ENCODE measurements at places on chromosomes 1 and 21.

- DNase-seq = peak; percentile 53
Observed at GRCh38 chr1:8423269-8423691, 105.4 kb downstream of the SLC45A1 start.

DNA sequence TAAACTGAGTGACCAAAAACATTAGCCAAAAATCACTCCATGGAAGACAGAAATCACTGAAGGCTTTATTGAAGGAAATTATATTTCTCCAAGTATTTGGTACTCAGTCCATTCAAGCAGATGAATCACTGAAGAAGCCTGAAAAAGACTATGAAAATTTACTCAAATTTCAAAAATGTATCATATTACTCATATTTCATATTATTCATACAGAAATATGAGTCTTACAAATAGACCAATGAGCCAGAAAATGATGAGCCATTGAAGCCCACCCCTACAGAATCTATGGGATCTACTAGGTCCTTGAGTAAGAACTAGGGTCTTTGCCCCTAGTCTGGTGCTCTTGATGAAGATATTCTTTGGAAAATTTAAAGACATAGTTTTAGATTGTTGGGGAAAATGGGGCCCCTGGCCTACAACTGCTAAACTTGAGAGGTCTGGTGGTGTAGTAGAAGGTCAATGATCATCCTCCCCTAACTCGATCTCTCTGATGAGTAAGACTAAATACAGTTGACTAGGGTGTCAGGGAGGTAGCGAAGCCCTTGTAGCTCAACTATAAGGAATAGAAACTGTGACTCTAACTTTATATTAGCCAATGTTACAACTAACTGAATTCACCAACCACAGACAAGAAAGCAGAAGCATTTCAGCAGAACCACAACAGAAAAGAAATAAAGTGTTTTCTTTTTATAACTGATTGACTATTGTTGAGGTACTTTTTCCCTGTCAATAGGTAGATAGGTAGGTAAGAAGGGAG, 81.0 kb downstream of the NOTCH2 start:
- DNase-seq = peak; percentile 24

GRCh38 chr1:18927654-18928272, 25.4 kb upstream of the ALDH4A1 start:
- peak; percentile 79 for DNase-seq

GRCh38 chr1:78095593-78095992, 49.8 kb downstream of the GIPC2 start:
- DNase-seq = no peak

DNA sequence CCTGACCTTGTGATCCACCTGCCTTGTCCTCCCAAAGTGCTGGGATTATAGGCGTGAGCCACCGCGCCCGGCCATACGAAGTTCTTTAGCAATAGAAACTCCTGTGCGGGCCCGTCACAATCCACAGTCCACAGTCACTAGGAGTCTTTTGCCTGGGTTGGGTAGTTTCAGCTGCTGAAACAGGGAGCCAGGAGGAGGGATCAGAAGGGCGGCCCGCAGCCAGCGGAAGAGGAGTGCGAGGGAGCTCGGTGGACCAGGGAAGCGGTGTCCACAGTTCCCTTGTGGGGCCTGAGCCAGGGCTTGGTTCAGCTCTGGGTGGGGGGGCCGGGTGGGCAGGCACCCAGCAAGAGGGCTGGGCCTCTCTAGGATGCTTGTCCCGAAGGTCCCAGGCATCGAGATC, 17.9 kb upstream of the HSPG2 start:
- no peak for DNase-seq

Measured in OCI-M1 (cell line).